Effector CD8-positive, alpha-beta T cell (primary cell): ENCODE measurements at places on chromosomes 1 and 21.
A peak's percentile ranks its signal among the peaks of the same experiment; 100 is the strongest.

DNA sequence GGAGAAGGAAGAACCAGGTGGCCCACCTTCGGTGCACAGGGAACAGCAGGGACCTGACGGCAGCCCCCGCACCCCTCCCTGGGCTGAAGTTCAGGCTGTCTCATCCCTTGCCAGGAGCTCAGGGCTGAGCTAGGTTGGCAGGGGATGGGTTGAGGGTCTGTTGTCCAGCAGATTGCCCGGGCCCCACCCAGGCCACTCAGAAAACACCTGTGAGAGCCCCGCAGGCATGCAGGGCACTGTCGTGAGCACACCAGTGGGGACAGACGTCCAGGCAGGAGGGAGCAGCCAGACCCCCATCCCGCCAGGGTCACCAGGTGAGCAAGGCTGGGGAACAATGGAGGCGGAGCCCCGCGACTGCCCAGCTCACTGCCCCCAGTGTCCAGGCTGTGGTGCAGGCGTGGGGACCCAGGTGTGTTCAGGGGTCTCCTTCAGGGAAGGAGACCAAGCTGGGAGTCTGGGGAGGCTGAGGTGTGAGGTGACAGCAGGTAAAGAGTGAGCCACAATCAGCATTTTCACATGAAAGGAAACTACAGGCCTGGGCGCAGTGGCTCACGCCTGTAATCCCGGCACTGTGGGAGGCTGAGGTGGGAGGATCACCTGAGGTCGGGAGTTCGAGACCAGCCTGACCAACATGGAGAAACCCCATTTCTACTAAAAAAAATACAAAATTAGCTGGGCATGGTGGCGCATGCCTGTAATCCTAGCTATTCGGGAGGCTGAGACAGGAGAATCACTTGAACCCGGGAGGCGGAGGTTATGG, 9.4 kb upstream of the SAMD11 start:
- DNase-seq, result no peak

DNA sequence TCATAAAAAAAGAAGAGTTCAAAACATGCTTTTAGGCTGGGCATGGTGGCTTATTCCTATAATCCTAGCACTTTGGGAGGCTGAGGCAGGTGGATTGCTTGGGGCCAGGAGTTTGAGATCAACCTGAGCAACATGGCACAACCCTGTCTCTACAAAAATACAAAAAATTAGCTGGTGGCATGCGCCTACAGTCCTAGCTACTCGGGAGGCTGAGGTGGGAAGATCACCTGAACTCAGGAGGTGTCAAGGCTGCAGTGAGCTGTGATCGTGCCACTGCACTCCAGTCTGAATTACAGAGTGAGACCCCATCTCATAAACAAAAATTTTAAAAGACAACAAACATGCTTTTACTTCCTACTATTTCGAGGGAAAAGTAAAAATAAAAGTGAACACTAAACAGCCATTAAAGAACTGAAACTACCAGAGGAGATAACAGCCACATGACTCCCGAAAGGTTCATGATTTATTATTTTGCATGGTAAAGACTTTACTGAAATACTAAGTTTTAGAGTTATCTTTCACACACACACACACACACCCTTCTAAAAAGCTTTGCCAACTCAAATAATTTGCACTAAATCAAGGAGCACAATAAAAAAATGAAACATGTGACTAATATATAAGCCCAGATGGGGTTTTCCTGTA, 48.1 kb downstream of the USP1 start:
- no peak for DNase-seq

GRCh38 chr1:9700340-9700739, 48.8 kb downstream of the PIK3CD start:
- no peak for DNase-seq

DNA sequence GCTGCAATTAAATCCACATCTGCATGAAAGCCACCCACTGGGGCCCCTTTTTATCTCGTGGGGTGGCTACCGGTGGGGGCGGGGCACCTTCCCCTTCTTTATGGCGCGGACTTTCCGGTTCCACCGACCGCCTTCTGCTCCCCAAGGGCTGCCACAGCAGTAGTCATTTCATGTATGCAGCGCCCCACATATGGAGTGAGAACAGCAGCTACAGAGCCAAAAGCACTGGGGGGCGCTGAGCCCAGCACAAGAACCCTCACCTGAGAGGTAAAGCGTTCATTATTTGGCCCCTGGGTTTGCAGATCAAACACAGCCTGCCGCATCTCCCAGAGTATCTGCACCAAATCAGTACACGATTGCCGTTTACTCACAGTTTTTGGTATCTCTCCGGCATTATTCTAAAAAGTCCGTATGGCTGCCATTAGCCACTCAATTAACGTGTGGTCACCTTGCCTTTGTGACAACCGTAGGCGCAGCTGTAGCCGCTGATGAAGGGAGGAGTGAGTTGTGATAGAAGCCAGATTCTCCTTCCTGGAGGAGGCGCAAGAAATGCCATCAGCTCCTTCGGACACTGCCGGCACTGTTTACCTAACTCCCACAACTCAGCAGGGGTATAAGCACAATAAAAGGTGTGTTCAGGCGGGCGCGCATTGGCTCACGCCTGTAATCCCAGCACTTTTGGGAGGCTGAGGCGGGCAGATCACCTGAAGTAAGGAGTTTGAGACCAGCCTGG, 30.4 kb upstream of the CR2 start:
- DNase-seq, result no peak

- DNase-seq, result no peak
These were observed 210.0 kb downstream of the PLA2G4A start for GRCh38 chr1:187038784-187039183.

- no peak for DNase-seq
These were observed 11.8 kb upstream of the RPL5 start for GRCh38 chr1:92820024-92820423.

- no peak for DNase-seq
These were observed 855 bp downstream of the DSCAM start for GRCh38 chr21:40846103-40846502.

- no peak for DNase-seq
These were observed 163.2 kb downstream of the LRRC40 start for GRCh38 chr1:70042090-70042731.

DNA sequence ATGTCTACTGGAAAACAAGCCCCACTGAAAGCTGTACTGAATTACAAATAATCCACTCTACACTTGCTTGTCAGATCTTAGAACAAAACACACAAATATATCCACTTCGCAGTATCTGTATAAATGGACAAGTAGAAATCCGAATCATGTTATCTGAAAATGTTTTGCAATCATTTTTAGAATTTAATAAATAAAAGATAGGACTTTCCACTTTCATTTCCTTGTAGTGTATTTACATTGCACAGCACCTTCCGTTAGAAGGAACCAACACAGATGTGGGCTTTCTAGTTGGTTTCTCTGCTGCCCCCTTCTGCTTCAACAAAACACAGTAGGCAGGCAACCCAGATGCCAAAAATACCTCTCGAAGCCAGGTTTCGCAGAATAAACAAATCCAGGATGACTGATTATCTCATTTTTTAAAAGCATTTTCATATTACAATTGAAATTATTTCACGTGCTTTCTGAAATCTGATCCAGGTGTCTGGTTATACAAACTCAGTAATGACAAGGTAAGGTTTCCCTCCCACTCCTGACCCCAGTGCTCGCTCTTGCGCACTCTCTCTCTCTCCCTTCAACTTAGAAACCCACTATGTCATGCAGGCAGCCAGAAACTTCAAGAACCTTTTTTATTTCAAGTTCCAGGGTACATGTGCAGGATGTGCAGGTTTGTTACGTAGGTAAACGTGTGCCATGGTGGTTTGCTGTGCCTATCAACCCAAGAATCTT, 389.9 kb downstream of the SMYD3 start:
- DNase-seq, result peak; percentile 14

GRCh38 chr1:185108321-185108720, 48.4 kb downstream of the TRMT1L start:
- DNase-seq, result no peak

DNA sequence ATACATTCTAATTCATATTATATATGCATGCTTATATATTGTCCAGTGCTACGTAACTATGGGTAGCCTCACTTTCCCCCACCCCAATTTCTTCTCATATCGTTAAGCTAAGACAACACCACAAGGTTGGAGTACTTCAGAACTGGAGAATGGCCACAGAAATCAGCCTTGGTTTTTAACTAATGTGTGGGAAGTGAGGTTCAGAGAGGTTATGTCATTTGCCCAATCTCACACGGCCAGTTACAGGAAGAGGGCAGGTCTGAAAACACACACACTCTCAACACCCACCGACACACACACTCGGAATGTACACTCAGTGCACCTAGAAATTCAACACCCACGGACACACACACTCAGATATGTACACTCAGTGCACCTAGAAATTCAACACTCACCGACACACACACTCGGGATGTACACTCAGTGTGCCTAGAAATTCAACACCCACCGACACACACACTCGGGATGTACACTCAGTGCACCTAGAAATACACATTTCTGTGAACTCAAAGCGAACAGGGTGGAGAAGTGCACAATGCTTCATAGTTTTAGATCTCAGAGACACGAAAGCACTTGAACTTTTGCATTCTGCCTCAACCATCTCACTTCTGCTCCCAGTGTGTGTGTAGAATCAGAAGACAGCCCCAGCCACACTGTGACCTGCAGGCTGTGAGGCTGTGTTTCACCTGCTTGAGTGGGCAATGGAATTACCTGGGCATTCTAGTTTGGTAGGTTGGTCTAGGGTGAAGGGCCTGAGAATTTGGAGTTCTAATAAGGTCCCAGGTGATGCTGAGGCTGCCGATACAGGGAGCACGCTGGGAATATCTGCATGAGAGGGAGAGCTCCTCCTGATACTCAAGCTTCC, 170.4 kb downstream of the CLIC6 start:
- no peak for DNase-seq

GRCh38 chr1:119659628-119660027, 11.6 kb upstream of the ZNF697 start:
- no peak for DNase-seq

GRCh38 chr21:15162921-15163320, 98.1 kb upstream of the NRIP1 start:
- DNase-seq, result no peak

GRCh38 chr1:111961773-111962565, 27.5 kb downstream of the KCND3 start:
- no peak for DNase-seq

DNA sequence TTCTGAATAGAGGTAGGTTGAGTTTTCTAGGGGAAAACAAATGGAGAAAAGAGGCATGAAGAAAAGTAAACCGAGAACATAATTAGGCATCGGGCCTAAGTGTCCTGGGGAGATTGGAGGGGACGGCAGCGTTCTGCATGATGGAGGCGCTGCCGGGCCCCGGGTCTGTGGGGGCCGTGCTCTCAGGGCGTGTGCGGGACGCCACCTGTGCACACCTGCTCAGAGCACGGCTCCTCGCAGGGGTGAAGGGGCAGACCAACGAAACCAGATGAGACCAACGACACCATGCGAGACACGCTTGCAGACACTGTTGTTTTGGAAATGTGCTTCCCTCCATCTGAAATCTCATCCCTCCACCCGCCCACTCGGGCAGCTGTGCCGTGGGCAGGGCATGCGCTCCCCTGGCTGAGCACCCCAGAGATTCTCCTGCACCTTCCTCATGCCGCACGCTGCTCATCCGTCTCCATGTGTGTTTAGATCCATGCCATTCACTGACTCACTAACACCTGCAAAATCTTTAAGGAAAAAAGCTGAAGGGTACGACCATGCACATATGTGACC, 28.2 kb upstream of the TRAPPC10 start:
- DNase-seq, result no peak

DNA sequence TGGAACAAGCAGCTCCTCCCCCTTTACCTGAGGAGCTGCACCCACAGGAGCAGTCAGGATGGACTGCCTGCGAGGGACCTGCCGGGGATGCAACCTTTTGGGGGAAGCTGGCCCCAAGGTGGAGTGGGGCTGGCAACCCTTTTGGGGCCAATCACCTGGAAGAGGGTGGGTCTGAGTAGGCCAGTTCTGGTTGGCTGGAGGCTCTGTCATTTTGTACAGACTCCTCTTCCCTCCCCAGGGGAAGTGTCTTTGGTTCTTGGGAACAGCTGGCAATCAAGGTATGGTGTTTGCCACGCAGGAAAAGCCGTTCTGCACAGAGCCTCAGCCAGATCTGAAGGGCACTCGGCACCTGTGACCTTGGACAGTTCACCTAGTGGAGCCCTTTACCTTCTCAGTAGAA, 280 bp upstream of the A3GALT2 start:
- DNase-seq, result no peak

GRCh38 chr1:31505911-31506497, 70.3 kb upstream of the TINAGL1 start:
- no peak for DNase-seq

DNA sequence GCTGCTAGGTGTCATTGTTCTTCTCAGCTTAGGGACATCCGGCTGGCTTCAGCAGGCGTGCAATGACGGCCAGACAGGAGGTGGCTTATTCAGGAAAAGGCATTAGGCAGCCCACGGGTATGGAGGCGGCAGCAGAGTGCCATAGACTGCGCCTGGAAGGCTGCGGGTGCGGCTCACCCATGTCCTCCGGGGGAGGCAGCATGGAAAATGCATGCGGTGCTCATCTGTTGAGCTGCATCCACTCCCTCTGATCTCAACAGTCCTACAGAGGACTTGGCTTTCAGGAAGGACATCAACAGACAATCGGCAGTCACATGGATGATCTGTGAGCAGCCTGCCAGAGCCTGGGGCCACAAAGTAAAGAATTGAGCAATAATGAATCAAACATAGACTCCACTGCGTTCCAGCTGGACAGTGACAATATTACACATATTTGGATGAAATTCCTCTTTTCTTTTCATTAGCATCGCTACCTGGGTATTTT, 42.9 kb downstream of the UMODL1 start:
- DNase-seq, result no peak

GRCh38 chr1:230823931-230824381, 44.4 kb downstream of the C1orf198 start:
- DNase-seq, result no peak

- DNase-seq, result no peak
These were observed 584 bp downstream of the TINAGL1 start for GRCh38 chr1:31576743-31577455.

- no peak for DNase-seq
These were observed 285.0 kb upstream of the NR5A2 start for GRCh38 chr1:199742547-199742946.

DNA sequence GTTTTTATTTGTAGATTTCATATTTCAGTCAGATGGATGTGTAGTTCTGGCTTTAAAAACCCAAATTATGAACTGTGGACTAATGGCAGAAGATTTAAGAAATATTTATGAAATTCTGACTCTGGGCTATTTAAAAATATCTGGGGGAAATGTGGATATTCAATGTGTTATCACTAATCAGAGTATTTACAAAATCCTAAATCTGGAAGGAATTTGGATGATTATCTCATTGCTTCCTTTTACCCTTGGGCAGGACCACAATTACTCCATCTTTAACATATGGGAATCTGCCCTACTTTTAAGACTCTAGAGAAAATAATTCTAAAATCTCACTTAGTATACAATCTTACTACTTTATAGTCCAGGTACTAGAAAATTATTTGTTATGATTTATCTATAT, 203.2 kb downstream of the PDE4B start:
- no peak for DNase-seq

DNA sequence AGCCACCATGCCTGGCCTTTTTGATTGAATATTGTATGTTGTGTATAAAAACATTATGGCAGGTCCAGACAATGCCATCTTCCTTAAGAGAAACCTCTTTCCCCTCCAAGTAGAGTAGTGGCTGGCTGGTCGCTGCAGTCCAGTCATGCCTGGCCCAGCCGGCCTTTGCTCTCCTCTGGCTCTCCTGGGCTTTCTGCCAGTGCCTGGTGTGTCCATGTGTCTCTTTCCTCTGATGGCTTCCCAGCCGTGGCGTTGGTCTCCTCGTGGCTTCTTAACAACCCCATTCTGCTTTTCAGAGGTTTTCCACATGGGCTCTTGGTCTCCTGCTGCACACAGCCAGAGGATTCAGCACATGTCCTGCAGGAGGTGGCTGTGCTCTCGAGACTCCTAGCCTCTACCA, 58.7 kb downstream of the DIP2A start:
- no peak for DNase-seq
